Astrocyte (in vitro differentiated cells and primary cell): ENCODE measurements at places on chromosomes 2 and 18. TPM values are rescaled to one million over a fixed set of nuclear protein-coding genes. Genes with fewer than 3 reads are reported as not detected.

The COLEC11 gene
- not detected in 2 replicates for total RNA-seq

The TGFA gene
- total RNA-seq: 0.55 and 1.4 TPM in 2 replicates

The STARD6 gene
- total RNA-seq: not detected in 2 replicates

- no peak for DNase-seq
Observed at GRCh38 chr18:47970664-47971531, 40.4 kb upstream of the SMAD2 start.

GRCh38 chr18:1464444-1465217 lies 560.0 kb downstream of the ADCYAP1 start:
- no peak for DNase-seq

DNA sequence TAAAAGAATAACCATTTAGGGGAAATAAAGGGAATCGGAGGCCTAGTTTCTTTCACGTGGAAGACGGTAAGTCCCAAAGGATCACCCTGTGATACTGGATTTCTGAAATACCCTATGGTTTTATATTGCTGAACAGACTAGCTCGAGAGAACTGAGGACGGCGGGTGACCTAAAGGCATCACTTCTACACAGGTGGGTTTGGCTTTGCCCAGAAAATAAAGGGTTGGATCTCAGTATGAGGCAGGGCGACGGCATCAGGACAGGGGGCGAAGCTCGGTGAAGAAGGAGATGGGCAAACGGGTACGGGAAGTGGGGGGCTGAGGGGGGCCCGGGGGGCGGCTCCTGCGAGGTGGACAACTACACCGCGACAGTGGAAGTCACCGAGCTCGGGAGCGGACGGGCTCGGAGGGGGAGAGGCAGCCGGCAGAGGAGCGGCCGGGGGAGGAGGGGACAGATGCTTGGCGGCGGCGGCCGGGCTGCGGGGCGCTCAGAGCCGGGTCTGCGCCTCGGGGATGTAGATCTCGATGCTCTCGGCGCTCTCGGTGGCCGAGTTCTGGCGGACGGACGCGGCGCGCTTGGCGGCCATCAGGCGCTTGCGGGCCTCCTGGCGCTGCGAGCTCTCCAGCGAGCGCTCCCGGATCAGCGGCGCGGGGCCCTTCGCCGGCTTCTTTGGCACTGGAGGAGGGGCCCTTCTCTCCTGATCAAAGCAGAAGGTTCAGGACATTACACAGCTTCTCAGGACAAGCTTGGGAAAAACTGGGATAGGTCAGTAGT lies 48.9 kb downstream of the TGIF1 start:
- DNase-seq: peak; percentile 49

GRCh38 chr2:169683054-169683424 lies 11.2 kb downstream of the CFAP210 start:
- peak; percentile 5 for DNase-seq

GRCh38 chr2:205188239-205189138 lies 493.8 kb upstream of the NRP2 start:
- DNase-seq: peak; percentile 42

GRCh38 chr18:58788971-58789875 lies 75.5 kb upstream of the ZNF532 start:
- DNase-seq: peak; percentile 77

- peak; percentile 47 for DNase-seq
Observed at GRCh38 chr2:239285071-239285931, 115.5 kb downstream of the HDAC4 start.
